ENCODE measurements at places on chromosomes 4 and X.

DNA sequence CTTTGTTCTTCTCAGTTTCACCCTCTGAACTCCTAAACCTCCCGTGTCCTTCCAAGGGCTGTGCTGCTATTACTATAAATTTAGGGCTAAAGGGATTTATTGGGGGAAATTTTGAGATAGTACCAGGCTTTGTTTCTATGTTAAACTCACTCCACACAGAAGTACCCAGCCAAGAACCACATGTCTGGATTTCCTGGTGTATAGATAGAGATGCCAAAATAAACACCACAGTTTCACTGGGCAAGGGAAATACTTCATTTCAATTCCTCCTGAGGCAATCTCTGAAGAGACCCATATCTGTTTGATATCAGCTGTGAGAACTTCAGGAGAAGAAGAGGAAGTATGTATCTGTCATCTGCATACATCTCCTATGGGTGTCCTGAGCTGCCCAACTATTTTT is 21.7 kb upstream of the CLNK start:
- DNase-seq, result no peak

GRCh38 chr4:6676722-6677558 is 16.7 kb upstream of the S100P start:
- DNase-seq, result no peak

GRCh38 chr4:77854431-77855111 is 8.1 kb upstream of the MRPL1 start:
- DNase-seq, result no peak

DNA sequence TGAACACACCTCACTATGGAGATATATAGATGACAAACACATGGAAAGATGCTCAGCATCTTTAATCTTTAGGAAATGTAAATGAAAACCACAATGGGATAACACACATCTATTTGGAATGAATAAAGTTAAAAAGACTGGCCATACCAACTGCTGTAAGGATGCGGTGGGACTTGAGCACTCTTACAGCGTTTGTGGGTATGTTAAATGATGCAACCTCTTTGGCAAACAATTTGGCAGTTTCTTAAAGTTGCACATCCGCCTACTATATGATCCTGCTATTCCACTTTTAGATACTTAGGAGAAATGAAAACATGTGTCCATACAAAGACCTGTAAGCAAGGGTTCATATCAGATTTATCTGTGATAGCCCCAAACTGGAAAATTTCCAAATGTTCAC is 50.7 kb downstream of the MRPL1 start:
- DNase-seq, result no peak

DNA sequence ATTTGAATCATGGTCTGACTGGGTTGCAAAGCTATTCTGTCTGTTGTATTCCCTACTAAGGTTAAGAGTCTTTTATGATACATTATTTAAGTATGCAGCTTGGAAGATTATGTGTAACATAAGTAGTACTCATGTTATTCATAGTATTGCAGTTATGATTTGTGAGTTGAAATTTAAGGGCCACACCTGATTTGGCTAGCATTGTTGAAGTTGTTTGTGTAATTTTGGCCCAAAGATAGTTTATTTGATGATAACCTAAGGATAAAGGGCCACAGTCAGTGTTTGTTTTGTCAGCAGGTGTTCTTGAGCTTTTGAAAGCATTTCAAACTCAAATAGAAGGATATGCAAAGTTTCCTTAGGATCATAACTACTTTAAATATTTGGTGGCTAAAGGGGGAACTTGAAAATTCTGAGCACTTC is 38.9 kb downstream of the NUDT9 start:
- DNase-seq, result no peak

GRCh38 chr4:14177987-14178386 is 550.5 kb upstream of the BOD1L1 start:
- DNase-seq, result no peak

DNA sequence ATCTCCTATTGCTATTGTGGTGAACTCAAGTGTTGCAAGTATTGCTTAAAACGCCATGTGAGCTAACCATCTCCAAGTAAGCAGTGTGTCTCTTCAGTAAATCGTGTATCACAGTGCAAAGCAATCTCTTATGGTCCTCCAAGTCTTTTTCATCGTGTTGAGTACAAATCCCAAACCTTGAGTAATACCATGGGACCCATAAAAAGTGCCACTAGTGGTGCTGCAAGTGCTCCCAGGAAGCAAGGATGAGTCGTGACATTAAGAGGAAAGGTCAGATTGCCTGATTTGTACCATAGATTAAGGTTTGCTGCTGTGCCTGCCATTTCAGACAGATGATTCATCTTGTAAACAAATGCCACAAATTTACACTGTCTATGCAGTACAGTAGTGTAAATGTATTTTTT is 66.9 kb upstream of the BMPR1B start:
- no peak for DNase-seq

GRCh38 chrX:66020631-66021334 is 19.1 kb downstream of the VSIG4 start:
- no peak for DNase-seq

DNA sequence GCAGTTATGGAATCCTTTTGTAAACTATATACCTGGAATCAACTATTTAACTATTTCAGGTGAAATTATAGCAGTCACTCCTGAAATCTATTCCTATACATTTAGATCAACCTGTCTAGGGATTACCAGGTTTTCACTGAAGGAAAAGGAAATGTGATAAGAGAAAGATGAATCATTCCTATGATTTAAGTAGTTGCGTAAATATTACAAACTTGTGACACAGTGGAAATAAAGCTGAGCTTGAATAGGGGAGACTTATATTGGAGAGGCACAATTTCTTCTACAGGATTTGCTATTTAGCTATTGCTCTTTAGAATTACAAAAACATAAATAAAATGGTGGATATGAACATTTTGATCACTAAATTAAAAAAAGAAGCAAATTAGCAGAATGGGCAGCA is 284.1 kb upstream of the EPHA5 start:
- no peak for DNase-seq

- DNase-seq, result peak; percentile 22
Observed at GRCh38 chrX:41145920-41146608, 60.8 kb downstream of the USP9X start.

- no peak for DNase-seq
Observed at GRCh38 chr4:105453550-105454205, 20.2 kb downstream of the PPA2 start.

GRCh38 chrX:129717892-129718291 is 20.9 kb upstream of the XPNPEP2 start:
- DNase-seq, result no peak

GRCh38 chr4:30939069-30939468 is 218.9 kb downstream of the PCDH7 start:
- DNase-seq, result no peak

DNA sequence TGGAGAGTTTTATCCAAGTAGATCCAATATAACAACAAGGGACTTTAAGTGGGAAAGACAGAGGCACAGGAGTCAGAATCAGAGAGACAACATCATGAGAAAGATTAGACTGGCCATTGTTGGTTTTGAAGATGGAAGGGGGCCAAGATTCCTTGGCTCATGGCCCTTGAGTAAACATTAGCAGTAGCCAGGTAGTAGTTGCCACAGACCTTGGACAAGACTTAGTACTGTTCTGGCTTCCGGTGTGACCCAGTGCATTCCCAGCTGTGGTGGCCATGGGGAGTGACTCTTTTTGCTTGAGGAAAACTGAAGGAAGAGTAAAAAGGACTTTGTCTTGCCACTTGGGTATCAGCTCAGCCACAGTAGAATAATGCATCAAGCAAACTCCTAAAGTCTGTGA is 462.2 kb upstream of the CPXCR1 start:
- DNase-seq, result no peak

DNA sequence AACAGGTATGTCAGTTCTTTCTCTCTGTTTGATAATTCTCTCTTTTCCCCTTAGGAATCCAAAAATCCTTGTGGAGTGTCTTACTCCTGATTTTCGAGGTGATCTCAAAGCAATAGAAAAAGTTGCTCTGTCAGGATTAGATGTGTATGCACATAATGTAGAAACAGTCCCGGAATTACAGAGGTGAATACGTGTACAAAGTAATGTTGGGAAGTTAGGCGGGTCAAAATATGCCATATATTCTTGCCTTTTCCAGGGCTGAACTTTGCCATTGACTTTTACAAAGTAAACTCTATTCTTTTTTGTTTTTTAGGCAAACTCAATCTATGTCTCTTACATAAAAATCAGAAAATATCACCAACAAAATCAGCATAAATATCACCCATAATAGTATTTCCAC is 8.6 kb downstream of the LIAS start:
- no peak for DNase-seq

DNA sequence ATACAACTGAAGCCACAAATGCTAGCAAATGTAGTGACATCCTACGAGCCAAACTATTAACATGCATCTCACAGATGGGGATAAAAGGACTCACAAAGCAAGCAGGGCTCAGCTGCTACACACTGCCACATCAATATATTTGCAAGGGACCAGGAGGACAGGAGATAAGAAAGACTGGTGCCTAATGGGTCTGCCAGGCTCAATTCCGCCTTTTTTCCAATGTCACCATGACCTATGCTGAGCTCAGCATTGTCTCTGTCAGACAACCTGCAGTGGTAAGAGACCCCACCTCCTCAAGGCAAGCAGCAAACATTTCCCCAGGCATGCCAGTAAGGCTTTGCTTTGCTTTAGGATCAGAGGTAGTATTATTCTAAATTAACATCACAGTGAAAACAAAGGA is 435 bp downstream of the DCX start:
- no peak for DNase-seq

- no peak for DNase-seq
Observed at GRCh38 chr4:1405636-1406393, 427 bp downstream of the NKX1-1 start.

- no peak for DNase-seq
Observed at GRCh38 chr4:1793496-1793840, 375 bp downstream of the FGFR3 start.
